ENCODE measurements at places on chromosomes 5 and 9.
A peak's percentile ranks its signal among the peaks of the same experiment; 100 is the strongest.

GRCh38 chr5:1447671-1448361, 2.6 kb upstream of the SLC6A3 start:
- no peak for DNase-seq

- DNase-seq = no peak
These were observed 1.5 kb downstream of the TOR4A start for GRCh38 chr9:137278721-137279711.

DNA sequence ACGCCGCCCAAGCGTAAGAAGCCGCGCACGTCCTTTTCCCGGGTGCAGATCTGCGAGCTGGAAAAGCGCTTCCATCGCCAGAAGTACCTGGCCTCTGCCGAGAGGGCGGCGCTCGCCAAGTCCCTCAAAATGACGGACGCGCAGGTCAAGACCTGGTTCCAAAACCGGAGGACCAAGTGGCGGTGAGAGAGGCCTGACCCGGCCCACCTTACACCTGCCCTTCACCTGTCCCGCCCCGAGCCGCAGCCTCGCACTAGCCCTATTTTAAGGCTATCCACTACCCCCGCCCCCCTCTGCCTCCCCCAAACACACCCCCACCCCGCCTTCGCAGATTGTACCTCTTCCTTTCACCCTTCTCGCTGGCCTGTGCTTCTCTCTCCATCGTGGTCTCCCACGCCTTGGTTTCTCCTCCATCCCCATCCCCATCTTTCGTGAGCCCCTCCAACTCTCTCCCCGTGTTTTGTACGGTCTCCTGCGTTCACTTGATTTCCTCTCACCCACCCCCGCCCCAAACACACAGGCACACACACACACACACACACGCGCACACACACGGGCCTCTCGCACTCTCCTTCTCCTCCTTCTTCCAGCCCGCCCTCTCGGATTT, 1.3 kb downstream of the TLX3 start:
- peak; percentile 41 for DNase-seq

GRCh38 chr9:99253134-99253533, 31.1 kb downstream of the SEC61B start:
- no peak for DNase-seq

- DNase-seq = no peak
These were observed 58.6 kb downstream of the GPBP1 start for GRCh38 chr5:57232293-57233033.

DNA sequence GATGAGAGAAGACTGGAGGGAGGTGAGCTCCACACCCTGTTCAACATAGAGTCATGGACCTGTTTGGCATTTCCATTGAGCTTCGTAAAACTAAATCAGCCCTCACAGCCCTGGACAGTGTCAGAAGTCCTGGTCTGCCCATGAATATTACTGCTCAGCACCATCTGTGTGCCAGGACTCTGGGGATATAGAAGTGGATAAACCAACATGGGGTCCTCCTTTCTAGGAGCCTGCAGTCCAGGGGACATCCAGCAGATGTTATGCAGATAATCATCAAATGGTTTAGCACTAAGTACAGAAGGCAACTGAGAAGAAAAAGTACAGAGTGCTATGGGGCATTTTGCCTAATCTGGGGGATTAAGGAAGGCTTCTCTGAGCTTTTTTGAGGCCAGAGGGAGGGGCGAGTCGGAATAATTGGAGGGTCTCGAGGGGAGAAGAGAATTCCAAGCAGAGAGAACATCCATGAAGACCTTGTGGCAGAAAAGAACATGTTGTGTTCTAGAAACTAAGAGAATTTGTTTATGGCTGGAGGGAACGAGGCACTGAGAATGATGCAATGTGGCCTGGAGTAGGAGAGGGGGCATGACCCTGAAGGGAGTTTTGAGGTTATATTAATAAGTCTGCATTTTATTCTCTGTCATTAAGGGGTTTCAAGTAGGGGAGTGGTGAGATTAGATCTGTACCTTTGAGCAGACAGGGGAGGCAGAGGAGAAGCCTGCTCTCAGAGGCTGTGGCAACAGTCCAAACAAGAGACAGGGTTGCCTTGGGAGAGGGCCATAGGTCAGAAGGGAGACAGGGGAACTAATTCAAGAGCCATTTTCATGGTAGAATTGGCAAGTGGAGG, 63.5 kb upstream of the SLC2A8 start:
- no peak for DNase-seq

DNA sequence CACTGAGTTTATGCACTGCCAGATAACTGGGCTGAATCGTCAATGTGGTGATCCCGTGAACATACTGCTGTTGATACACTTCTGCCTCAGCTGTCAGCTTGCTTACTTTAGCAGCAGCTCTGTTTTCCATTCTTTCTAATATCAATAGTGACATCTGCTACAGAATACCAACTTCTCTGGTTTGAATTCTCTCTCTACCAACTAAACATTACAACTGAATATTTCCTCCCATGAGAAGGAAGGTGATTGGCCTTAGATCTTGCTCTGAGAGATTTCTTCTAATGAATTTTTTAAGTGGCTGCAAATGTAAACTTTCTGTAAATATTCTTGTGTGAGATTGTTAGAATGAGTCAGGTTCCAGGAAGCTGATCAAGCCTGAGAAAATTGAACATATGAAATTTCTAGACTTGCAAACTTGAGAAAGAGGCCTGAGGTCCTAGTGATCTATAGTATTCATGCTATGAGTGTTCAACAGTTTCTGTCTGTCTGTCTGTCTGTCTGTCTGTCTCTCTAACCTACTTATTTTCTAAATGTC, 205.5 kb upstream of the CDKN2B start:
- no peak for DNase-seq

DNA sequence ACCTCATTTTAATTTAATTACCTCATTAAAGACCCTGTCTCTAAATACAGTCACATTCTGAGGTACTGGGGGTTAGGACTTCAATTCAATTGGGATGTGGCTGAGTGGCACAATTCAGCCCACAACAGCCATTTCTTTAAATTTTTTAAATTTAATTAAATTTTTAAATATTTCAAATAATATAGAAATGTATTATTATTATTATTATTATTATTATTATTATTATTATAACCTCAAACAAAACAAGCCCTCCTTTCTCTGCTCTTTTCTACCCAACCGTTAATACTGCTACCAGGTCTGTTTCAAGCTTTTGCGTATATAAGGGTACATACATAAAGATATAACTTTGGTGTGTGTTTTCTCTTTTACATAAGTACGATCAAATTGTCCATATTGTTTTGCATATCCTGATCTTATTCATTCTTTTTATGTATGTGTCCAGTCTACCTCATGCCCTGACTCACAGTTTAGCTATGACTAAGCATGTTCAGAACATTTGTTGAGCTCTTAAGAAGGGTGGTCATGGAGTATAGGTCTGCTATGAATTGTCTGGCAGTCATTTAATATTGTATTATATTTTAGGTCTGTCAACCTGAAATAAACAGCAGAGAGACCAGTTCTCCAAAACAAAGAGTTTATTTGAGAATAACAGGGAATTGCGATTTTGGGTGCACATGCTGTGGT, 16.1 kb upstream of the RAB14 start:
- DNase-seq = peak; percentile 60

DNA sequence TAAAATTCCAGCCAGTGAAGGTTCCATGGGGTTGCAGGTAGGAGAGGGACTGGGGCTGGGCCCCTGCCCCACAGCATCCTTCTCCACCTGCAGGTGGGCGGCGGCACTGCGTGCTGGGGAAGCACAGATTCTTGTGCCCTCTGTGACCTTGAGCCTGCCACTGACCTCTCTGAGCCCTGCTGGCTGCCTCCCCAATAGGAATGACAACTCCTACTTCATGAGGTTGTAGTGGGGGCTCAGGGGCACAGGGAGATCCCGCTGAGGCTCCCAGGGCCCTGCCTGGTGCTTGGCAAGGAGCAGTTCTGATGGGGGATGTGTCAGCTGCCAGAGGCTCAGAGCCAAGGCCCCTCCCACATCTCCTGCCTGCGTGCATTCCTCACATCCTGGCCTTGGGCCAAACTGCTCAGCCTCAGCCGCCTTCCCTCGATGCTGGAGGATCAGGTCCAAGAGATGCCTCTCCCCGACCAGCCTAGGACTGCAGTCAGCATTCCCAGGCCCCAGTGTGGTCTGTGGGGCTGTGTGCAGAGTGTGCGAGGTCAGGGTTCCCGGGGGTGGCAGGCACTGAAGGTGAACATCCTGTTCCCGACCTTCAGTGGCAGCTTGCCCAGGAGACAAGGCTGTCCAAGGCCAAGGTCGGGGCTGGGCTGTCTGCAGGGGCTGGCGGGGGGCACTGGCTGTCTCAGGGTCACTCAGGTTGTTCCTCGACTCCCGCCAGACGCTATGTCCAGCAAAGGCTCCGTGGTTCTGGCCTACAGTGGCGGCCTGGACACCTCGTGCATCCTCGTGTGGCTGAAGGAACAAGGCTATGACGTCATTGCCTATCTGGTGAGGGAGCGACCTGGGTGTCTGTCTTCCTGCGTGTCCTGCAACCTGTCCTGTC, 7.0 kb downstream of the ASS1 start:
- DNase-seq = peak; percentile 98

DNA sequence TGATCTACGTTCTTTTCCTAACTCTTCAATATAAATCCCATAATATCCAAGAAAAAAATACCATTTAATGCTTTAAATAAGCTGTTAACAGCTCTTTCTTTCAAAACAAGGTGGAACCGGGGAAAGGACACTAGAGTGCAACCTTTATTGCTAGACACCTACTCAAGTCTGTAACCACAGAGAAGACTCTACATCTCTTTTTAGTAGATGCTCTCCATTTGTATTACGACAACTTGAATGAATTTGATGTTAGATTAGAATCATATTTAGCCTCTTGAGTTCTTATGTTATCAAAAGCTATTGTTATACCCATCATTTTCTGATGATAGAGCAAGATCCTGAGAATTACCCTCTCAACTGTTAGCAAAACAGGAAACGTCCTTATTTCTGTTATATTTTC, 246.3 kb downstream of the MLLT3 start:
- DNase-seq = no peak

Measured in RWPE1 (cell line).